ENCODE measurements at places on chromosomes 3 and 15.
A peak's percentile ranks its signal among the peaks of the same experiment; 100 is the strongest.

GRCh38 chr3:175002732-175003143 lies 143.6 kb downstream of the NAALADL2 start:
- no peak for ATAC-seq

DNA sequence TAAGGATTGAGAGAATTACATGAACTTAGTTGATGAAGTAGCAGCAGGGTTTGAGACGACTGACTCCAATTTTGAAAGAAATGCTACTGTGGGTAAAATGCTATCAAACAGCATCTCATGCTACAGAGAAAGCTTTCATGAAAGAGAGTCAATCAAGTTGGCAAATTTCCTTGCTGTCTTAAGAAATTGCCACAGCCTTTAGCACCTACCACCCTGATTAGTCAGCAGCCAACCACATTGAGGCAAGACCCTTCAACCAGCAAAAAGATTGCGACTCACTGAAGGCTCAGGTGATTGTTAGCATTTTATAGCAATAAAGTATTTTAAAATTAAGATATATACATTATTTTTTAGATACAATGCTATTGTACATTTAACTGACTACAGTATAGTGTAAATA lies 80.9 kb downstream of the RAP2B start:
- ATAC-seq, result no peak

GRCh38 chr3:98521897-98522543 lies 682 bp downstream of the CLDND1 start:
- peak; percentile 74 for ATAC-seq

GRCh38 chr3:12490547-12490946 lies 6.3 kb downstream of the TSEN2 start:
- ATAC-seq, result no peak

GRCh38 chr15:91255670-91256192 lies 155.7 kb downstream of the SV2B start:
- no peak for ATAC-seq

- ATAC-seq, result no peak
These were observed 16.4 kb downstream of the TGM4 start for GRCh38 chr3:44890852-44891251.

GRCh38 chr3:195104340-195104739 lies 166.6 kb downstream of the XXYLT1 start:
- ATAC-seq, result no peak

- ATAC-seq, result no peak
These were observed 1.2 kb downstream of the PARP16 start for GRCh38 chr15:65285291-65286068.

- ATAC-seq, result no peak
These were observed 13.6 kb upstream of the HRH1 start for GRCh38 chr3:11140713-11141104.

GRCh38 chr3:88267441-88267840 lies 117.7 kb downstream of the C3orf38 start:
- ATAC-seq, result no peak

- ATAC-seq, result no peak
These were observed 11.9 kb downstream of the DNAJA4 start for GRCh38 chr15:78276064-78276943.

DNA sequence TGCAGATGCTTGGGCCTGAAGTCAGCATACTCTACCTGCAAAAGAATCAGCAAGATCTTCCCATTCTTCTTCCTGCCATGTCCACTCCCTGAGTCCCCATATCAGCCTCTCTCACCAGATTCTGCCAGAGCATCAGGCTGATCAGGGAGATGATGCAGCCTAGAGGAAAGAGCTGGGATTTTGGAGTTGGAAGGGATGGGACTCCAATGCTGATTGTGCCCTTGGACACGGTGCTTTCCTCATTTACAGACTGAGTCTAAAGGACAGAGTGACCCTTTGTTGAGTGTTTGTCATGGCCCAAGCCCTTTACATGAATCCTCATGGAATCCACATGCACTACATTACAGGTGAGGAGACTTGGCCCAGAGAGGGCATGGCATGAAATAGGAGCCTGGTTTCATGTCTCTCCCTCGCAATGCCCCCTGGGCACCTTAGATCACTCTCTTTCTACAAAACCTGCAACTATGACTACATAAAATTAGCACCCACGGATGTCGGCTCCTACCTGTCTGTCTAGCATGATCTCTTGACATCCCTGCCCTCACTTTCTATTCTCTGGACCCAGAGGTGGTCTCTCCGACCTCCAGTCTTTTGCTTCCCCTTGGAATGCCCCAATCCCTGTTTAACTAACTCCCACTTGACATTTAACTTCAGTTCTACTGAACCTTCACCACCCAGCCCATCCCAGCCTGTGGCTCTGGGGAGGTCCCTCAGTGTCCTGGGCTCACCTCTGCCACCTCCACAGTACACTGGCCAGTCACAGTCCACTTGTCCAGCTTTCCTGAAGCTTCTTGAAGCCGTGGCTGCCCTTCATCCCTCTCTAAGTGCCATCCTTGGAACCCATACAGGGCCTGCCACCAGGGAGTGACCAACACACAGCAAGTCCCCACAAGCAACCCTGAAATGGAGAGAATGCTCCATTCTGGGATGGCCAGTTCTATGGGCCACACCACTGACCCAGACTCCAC lies 173.5 kb downstream of the ABHD5 start:
- no peak for ATAC-seq

GRCh38 chr3:138418601-138419206 lies 15.7 kb upstream of the ESYT3 start:
- ATAC-seq, result no peak

DNA sequence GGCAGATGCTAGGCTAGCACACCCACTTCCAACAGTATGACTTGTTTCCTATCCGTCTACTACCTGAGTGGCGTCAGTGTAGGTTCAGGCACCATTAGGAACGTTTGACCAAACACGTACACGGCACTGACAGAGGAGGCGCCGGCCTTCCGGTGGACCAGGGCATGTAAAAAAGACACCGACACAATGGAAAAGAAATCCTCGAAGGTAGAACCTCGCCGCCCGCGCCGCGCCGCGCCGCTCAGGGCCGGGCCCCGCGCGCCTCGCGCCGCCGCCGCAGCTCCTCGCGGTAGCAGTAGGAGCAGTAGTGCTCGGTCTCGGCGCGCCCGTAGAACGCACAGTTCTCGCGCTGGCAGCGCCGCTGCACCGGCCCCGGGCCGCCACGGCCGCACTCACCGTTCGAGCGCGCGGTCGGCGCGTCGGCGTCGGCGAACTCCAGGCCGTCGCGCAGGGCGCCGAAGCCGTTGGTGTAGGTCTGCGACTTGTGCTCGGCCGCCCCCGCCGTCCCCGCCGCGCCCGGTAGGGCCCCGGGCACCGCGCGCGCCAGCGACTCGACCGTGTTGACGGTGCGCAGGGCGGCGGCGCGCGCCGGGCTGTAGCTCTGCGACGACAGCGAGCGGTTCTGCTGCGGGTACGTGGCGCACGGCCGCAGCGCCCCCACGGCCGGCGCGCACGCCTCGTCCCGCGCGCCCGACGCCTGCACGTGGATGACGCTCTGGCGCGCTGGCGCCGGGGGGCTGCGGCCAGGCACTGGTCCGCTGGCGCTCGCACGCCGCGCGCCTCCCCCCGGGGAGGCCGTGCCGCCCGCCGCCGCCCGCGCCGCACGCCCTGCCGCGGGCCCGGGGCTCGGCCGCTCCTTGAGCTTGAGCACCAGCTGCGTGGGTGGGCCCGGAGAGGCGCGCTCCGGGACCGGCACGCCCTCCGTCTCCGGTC lies 156.7 kb downstream of the KLF13 start:
- peak; percentile 38 for ATAC-seq

DNA sequence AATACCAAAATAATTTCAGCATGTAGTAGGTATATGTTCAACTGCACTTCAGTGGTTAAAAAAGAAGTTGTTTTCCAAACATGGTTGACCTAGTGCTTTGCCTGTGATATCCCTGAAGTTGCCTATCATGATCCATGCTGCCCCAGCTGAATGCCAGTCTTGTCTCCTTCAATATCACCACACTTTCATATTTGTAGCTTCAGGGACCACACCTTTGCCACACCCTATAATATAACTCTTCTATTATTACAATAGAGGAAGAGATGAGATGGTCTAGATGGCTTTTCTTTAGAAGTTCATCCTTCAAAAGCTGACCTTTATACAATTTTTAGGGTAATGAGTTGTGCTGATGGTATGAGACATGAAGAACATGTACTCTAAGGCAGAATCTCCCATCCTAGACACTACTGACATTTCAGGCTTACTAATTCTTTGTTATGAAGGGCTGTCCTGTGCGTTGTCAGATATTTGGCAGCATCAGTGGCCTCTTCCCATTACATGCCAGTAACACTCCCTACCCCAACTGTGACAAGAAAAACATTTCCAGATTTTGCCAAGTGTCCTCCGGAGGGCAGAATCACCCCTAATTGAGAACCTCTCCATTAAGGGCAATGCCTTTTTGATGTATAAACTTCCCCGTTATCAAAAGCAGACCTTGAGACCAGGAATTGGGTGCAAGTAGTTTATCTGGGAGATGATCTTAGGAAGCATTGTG lies 76.2 kb upstream of the PLCL2 start:
- ATAC-seq, result no peak

GRCh38 chr3:45119824-45120358 lies 26.3 kb downstream of the CDCP1 start:
- ATAC-seq, result no peak
